ENCODE measurements at places on chromosomes 12 and 14.

DNA sequence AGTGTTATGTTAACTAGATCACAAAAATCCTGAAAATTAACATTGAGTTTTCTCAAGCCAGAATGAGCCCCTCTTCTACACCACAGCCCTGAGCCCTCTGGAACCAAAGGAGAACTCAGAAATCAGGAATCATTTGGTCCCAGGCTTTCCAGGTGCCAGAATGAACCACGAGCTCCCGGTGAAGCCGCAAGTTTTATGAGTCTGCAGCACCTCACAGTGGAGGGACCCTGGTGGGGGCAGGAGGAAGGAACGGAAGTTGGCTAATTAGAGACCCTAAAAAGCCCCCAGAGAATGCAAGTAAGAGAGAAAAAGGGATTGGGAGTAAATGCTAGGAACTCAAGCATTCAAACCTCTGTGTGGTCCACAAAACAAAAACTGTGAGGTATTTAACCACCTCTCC is 52.9 kb upstream of the BCL2L14 start:
- DNase-seq = no peak

- no peak for DNase-seq
Observed at GRCh38 chr12:65881965-65882413, 57.7 kb downstream of the HMGA2 start.

DNA sequence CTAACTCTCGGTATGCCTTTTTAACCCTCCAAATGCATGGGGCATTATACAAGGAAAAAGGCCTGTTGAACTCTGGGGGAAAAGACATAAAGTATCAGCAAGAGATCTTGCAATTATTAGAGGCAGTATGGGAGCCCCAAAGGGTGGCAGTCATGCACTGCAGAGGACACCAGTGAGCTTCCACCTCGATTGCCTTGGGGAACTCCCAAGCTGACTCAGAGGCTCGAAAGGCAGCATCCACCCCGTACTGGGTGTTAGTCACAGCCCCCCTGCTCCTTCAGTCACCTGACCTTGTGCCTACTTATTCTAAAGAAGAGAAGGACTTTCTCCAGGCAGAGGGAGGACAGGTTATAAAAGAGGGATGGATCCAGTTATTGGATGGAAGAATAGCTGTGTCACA is 781.4 kb upstream of the TMEM132C start:
- no peak for DNase-seq

GRCh38 chr14:58151133-58152013 is 640 bp downstream of the ARMH4 start:
- no peak for DNase-seq

DNA sequence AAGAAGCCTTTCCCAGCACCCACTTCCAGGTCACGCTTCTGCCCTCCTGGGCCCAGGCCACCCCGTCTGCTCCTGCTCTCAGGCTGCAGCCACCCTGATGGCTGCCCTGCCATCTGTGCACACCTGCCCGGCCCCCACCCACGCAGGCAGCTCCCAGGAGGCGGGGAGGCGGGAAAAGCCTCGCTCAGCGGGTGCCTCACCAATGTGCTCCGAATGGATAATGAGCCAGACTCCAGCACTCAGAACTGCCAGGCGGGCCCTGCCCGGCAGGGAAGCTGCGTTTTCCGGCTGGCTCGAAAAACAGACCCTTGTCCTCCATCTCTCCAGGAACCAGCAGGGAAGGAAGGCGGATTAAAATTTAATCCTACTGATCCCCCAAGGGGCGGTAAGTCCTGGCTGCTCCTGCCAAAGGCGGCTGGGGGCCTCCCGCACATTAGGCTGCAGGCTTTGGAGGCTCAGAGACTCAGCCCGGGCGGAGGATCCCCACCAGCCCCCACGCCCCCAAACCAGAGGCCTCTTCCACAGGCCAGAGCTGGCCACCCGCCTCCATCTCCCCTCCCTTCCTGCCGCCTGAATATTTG is 104.0 kb downstream of the NCOR2 start:
- no peak for DNase-seq

GRCh38 chr12:42385326-42385841 is 59.4 kb downstream of the PPHLN1 start:
- no peak for DNase-seq

DNA sequence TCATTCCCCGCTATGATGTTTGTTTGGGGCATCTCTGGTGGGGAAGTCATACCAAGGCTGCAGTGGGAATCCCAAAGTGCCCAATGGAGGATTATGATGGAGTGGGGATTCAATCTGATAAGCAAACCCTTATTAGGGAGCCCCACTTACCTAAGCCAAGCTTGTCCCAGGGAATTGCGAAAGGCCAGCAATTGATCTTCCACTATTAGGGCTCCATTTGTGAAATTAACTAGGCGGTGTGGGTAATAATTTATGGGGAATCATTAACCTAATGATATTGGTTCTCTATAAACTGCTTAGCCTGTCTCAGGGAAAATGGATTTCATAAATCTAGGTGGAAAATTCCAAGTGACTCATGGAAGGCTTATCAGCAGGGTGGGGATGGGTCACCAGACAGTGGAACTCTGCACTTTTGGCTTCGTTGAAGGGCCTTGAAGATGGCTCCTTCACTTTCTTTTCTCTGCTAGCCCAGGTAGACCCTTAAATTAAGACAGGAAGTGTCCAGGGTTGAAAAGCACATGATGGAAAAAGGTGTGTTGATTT is 113.0 kb upstream of the WSCD2 start:
- no peak for DNase-seq

GRCh38 chr14:93309427-93309966 is 23.3 kb downstream of the BTBD7 start:
- no peak for DNase-seq

- no peak for DNase-seq
Observed at GRCh38 chr14:72883961-72884360, 9.9 kb downstream of the DPF3 start.

- no peak for DNase-seq
Observed at GRCh38 chr14:75200451-75200850, 24.0 kb upstream of the TMED10 start.
